Activated naive CD4-positive, alpha-beta T cell treated with anti-CD3 and anti-CD28 coated beads for 36 hours (primary cell): ENCODE measurements at places on chromosomes 1 and 21.
A peak's percentile ranks its signal among the peaks of the same experiment; 100 is the strongest.

- DNase-seq, result peak; percentile 51
Observed at GRCh38 chr1:17059391-17060305, 5.8 kb upstream of the SDHB start.

- peak; percentile 82 for DNase-seq
Observed at GRCh38 chr1:165914136-165914798, 86.9 kb downstream of the UCK2 start.

GRCh38 chr21:36757196-36757595, 58.3 kb downstream of the SIM2 start:
- no peak for DNase-seq

- DNase-seq, result no peak
Observed at GRCh38 chr1:239930686-239931262, 160.9 kb upstream of the FMN2 start.

- DNase-seq, result no peak
Observed at GRCh38 chr1:21149855-21150432, 26.8 kb downstream of the EIF4G3 start.

DNA sequence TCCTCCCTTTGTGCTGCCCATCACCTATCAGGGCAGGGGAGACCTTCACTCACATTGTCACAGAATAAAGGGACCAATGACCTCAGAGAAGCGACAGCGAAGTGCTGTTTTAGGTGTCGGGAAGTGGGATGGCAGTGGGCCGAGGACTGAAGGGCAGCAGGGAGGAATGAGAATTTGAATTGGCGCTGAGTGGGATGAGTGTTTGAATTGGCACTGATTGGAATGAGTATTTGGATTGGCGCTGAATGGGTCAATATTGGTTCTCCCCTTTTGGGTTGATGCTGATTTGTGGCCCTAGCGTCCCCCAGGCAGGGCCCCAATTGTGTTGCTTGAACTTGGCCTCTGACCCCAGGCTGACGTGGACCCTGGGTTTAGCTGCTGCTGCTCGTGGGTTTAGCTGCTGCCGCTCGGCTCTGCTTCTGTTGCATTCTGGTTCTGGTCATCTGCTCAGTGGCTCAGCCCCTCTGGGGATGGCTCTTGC, 12.4 kb upstream of the UMODL1 start:
- no peak for DNase-seq

DNA sequence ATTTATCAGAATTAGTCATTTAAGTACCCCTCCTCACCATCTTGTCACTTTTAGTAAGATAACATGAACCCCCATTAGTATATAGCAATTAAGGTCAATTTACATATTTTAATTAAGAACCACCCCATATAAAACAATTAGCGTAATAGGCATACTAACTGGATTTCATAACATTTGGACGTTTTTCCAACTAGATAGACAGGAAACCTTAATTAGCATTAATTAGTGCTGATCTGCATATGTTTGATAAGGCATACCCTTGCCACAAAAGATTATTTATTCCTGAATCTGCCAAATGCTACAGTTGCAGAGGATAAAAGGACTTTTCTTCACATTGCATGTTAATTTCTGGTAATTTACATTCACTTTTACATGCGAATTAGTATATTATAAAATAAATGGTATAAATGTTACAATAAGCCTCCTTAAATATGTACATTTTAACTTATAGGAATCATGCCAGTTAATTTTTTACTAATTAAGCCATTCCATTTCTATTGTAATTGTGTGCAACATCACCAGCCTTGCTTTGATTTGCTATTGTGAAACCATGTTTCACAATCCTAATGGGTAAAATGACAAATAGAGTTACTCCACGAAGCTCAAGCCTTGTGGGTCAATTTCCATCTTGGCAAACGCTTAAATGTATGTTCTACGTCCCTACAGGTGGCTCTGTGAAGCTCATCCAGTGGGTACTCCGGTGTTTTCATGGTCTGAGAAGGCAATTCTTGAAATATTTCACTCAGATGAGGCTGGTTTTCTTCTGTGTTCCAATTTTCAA, 469.6 kb downstream of the DPYD start:
- no peak for DNase-seq

GRCh38 chr1:225607355-225607754, 45.6 kb downstream of the ENAH start:
- DNase-seq, result no peak

- DNase-seq, result no peak
Observed at GRCh38 chr1:228814176-228814575, 78.9 kb downstream of the RHOU start.

- no peak for DNase-seq
Observed at GRCh38 chr1:7675431-7676273, 95.4 kb upstream of the VAMP3 start.

DNA sequence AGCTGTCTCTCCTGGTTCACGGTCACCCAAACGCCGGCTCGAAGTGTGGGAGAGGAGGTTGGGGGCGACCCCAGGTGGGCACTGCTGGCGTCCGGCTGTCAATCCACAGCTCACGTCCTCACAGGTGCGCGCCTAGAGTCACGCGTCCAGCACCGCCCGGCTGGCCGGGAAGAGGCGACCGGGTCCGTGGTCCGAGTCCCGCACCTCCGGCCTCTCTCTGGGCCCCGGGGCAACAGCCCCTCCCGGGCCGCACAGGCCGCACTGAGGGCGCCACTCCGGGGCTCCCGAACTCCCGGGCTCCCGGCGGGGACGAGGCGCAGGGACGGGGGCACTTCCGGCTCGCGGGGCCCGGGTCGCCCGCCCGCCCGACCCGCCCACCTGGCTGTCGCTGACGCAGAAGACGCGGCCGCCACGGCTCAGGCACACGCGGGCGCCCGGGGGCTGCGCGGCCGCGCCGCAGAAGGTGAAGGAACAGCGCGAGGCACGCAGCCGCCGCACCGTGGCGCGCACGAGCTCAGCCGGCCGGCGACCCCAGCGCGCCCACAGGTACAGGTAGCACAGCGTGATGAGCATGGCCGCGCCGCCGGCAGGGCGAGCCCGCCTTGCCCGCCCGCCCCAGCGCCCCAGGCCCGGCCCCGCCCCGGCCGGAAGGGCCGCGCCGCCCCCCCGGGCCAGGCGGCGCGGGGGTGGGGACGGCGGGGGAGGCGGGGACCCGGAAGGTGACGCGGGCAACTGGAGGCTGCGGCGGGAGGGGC, at the start of gene HLCS:
HLCS (minus strand) TSS at position 604 of the 755 bp plus-strand sequence; CDS start at position 573, 31 bp downstream.
- peak; percentile 72 for DNase-seq

- no peak for DNase-seq
Observed at GRCh38 chr1:177632923-177633615, 336.8 kb downstream of the SEC16B start.

DNA sequence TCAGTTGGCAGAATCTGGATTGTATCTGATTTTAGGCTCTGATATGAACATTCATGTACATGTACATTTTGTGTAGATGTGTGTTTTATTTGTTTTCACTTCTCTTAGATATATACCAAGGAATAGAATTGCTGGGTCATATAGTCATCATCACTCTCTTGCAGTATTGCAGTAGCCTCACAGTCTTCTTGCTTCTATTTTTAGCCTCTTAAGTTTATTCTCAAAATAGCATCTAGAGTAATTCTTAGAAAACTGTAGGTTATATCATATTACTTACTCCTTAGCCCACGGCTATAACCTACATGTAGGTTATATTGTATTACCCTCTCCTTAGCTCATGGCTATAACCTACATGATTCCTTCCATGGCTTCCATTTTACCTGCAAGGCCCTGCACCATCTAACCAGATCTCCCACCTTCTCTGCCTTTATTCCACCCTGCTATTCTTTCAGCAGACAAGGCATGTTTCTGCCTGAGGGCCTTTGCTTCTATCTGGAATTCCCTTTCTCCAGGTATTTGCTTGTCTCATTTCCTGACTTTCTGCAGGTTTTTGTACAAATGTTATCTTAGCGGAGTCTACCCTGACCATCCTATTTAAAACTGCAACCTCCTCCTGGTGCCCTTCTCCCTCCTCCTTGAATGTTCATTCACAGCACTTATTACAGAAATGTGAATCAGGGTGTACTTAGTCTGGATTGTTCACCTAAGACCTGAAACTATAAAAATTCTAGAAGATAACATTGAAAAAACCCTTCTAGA, 109.0 kb upstream of the ETV3 start:
- DNase-seq, result no peak

DNA sequence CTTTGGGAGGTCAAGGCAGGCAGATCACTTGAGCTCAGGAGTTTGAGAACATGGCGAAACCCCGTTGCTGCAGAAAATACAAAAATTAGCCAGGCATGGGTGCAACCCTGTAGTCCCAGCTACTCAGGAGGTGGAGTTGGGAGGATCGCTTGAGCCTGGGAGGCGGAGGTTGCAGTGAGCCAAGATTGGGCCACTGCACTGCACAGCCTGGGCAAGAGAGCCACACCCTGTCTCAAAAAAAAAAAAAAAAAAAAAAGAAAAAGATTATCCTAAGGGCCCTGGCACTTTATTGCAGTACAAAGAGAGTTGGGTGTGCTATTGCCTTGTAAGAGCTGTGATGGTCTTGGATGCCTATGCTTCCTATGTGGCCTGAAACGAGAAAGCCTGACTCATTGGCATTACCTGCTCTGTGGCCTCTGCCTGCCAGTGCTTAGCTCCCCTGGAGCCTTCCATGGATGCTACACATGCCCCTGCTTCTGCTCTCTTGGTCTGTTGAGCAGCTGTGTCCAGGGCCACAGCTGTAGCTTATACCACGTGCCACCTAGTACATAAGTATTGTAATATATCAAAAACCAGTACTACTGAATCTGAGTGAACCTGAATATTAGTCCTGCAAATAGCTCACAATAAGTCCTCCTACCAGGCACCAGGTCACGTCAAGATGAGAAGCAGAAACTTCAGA, 45.8 kb downstream of the DNAJC6 start:
- no peak for DNase-seq

DNA sequence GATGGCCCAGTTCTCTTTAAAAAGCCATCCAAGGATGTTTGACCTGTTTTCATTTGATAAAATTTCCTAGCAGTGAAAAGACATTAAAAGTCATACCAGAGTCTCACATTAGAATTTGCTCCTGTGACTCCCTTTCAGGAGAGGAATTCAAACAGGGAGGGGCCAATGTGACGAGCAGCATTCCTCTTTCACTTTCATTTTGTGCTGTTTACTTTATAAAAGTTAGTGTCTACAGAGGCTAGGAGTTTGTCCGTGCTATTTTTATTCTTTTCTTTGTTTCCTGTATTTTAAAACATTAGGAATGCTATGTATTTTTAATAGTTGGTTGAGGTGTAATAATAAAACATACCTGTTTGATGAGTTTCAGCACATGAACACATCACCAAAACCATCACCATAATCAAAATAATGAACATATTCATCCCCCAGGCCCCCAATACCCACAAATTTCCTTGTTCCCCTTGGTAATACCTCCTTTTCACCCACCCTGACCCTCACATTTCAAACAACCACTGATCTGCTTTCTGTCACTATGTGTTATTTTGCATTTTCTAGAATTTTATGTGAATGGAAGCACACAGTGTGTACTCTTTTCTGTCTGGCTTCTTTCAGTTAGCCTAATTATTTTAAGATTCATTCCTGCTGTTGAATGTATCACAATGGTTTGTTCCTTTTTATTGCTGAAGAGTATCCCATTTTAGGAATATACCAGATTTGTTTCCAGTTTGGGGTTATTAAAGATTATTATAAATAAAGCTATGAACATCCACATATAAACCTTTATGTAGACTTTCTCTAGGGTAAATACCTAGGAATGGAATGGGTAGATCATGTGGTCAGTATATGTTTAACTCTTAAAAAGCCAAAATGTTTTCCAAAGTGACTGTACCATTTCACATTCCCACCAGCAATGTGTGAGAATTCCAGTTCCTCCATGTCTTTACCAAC, 129.5 kb downstream of the TENT5C start:
- peak; percentile 58 for DNase-seq

GRCh38 chr1:246001837-246002230, 505.2 kb downstream of the SMYD3 start:
- DNase-seq, result no peak

DNA sequence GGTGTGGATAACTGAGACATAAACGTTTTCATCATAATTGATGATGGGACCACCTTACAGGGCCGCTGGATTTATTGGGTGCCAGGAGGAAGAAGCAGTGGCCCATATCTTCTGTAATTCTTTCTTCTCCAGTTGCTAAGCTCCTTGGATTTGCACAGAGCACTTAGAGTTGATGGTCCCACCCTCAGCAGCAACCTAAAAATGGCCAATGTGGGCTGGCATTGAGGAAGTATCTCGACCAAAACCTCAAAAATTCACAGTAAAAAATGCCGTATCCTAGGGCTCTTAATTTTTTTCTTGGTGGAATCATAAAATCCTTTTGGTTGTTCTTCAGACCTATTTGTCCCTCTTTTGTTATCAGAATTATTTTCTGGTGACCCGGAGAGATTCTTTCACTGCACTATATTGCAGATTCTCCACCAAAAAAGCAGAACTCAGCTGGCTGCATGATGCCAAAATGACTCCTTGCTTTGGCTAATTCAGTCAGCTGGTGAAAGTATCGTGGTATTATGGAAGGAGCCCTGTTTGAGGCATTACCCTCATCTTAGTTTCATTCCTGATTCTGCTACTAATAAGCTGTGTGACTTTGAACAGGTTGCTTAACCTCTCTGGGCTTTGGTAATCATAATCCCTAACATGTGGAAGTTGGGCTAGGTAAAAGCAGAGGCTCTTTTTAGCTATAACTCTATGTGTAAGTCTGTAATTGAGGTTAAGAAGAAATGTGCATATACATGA, 27.6 kb downstream of the KIRREL1 start:
- no peak for DNase-seq

DNA sequence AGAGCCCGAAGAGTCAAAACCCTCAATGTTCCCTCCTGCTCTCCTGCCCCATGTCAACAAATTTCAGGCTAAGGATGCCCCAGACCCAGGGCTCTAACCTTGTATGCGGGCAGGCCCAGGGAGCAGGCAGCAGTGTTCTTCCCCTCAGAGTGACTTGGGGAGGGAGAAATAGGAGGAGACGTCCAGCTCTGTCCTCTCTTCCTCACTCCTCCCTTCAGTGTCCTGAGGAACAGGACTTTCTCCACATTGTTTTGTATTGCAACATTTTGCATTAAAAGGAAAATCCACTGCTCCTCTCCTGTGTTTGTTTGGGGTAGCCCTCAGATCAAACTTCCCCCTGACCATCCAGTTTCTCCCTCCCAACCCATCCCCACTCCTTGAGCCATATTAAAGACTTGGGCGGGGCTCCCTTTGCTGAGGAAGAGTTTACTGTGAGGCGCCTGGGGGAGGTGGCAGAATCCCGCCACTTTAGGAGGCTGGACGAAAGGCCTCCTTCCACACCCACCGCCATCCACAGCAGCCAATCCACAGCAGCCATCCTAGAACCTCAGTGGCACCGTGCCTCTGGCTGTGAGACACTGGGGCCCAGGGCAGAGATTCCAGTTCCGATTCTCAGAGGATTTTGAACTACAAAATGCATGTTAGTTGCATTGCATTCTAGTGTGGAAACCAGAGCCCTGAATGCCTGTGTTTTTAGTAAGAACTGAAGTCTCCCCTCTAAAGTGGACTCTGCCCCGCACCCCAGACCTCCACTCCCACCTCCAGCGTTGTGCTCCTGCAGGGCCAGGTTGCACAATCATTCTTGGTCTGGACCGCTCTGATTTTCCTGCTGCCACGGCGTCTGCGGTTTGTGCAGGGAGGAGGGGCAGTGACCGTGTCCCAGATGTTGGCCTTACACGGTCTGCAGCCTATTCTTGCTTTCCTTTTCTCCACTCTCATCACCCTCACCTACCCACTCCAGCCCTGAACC, 3.0 kb downstream of the OLFML3 start:
- no peak for DNase-seq
